ENCODE measurements at places on chromosomes 5 and 9. TPM values are rescaled to one million over a fixed set of nuclear protein-coding genes. Genes with fewer than 3 reads are reported as not detected.

- DNase-seq: no peak
These were observed 407.4 kb downstream of the HCN1 start for GRCh38 chr5:45288746-45289145.

DNA sequence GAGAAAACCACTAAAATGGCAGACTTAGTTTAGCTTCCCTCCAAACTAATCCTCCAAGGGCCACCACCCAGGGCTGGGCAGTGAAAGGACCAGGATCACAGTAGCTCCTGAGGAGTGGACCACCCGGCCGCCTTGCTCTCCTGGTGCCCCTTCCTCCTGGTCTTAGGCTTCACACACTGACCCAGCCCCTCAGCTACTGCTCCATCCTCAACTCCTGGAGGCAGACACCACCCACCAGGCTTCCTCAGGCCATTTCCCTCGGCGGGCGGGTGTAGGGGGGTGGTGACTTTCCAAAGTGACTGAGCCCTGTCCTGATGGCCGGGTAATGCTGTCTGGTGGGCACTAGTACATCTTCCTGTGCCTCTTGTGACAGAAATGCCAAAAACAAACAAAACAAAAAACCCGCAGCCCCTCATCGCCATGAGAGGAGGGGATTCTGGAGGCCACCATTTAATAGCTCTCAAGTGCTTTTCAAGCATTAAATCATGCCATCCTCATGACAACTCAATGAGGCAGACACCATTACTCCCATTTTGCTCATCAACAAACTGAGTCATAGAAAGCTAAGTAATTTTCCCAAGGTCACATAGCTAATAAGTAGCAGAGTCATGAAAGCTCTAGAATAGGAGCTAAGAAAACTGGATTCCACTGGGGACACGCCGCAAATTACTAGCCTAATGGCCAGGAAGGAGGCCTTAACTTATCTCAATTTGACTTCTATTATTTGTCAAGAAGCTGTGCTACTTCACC is 91.3 kb upstream of the LRRTM2 start:
- no peak for DNase-seq

DNA sequence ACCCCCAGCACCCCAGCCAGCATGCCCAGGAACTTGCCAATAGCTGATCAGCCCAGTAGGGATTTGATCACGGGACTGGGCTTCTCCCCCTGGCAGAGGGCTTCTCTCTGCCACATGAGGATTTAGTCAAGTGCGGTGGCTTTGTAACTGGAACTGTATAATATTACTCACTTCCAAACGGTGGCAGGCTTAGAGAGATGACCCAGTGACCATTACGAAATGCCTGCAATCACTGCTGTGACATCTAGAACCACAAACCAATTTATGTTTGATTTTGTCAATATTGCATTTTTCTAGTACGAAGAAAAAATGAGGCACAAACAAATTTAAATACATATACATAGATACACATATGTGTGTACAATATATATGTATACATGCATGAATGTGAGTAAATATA is 192.1 kb downstream of the ERCC6L2 start:
- no peak for DNase-seq

DNA sequence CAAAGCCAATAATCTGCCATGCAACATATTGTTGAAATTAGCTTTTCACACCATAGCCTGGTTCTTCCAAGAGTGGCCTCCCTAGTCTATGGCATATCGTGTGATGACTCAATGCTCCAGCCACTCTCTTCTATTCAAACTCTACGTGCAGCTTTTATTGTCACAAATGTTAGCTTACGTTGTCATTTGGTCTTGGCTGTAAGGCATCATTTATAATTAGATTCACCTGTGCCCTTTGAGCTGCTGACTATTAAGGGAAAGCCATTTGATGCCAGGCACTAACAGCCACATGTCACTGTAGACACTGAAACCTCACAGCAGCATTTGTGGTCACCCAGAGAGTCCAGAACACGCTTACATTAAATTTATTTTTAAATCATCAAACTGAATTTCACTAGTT is 66.8 kb downstream of the APBA1 start:
- DNase-seq: no peak

DNA sequence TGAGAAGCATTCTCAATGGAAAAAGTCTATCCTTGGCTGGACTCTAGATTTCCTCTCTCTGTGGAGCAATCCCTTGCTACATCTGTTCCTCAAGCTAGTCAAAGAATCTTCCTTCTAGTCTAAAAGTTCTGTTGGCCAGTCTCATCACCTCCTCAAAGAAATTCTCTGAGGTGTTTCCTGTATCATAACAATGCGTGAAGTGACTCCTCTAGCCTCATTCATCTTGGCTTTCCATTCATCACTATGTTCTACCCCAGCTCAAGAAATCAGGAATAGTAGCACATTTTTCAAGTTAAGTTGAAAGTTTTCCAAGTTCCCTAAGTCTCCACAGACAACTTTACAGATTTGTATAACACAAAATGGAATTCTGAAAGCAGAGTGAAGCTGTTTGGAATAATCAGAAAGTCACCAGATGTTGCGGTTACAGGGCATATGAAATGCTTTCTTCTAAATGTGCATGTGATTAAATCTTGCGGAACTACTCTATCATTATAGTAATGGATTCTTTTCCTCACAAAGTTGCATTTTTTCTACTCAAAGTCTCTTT is 176.6 kb upstream of the FREM1 start:
- DNase-seq: no peak

DBH gene
- 0.66 TPM for polyA plus RNA-seq

BTNL9 gene
- 11.6 TPM for polyA plus RNA-seq

Data from large intestine (tissue), 12 donors.